ENCODE measurements at places on chromosomes 2 and 18. TPM values are rescaled to one million over a fixed set of nuclear protein-coding genes. Genes with fewer than 3 reads are reported as not detected.

Gene PJVK
- 2.8 TPM for total RNA-seq

GRCh38 chr2:174076975-174077374 is 111.8 kb upstream of the SP3 start:
- no peak for DNase-seq

Gene CRYGD
- total RNA-seq = not detected

Gene ARHGAP28
- 26.0 TPM for total RNA-seq

Gene DSC3
- total RNA-seq = 67.4 TPM

DNA sequence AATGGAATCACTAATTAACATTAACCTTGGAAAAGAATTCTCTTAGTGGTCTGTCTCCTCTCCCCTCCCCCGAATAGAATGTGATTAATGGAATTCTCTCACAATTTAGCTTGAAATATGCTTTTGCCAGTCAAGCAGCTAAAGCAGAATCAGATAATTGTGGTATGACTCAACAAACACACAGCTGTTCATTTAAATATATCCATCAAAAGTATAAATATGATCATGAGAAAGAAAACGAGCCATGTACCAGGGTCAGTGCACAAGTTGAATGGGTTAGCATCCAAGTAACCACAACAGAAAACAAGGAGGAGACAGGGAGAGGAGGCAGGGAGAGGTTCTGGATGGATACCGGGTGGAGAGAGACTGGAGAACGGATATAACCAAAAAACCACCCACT is 66.9 kb downstream of the ACVR1 start:
- DNase-seq = no peak

GRCh38 chr2:227614246-227614645 is 394 bp downstream of the SCYGR3 start:
- DNase-seq = no peak

GRCh38 chr2:25251422-25252273 is 83.3 kb upstream of the POMC start:
- no peak for DNase-seq

DNA sequence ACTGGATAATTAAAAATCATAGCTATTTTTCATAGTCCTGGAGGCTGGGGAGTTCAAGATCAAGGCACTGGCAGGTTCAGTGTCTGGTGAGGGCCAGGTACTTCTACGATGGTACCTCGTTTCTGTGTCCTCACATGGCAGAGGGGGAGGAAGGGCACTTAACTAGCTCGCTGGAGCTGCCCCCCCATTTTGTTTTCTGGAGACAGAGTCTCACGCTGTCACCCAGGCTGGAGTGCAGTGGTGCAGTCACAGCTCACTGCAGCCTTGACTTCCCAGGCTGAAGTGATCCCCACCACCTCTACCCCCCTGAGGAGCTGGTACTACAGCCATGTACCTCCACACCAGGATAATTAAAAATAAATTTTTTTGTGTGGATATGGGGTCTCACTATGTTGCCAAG is 40.3 kb downstream of the ASB1 start:
- DNase-seq = no peak

DNA sequence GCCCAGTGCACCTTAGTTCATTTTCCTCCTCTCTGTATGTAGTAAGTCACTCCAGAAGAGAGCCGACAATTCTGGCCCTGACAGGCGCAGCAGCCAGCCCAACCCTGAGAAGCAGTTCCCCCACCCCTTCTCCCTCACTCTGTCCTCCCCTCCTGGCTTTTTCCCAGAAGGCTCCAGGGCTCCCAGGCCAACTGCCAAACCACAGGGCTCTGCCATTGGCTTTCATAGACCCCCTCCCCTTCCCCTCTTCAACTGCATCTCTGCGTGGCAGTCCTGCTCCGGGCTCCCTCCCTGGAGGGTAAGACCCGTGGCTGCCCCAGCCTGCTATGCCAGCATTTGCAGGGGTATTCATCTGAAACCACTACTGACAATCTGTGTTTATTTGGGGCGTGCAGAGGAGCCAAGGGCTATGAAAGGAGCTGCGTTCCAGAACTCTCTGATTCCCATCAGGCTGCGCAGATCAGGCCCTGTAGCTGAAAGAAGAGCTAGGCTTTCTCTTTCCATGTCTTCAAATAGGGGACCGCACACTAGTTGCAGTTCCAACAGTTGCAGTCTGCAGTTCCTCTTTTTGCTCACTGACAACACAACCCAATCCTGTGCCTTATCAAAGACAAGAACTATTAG is 388.6 kb upstream of the TNP1 start:
- peak; percentile 99 for DNase-seq

DNA sequence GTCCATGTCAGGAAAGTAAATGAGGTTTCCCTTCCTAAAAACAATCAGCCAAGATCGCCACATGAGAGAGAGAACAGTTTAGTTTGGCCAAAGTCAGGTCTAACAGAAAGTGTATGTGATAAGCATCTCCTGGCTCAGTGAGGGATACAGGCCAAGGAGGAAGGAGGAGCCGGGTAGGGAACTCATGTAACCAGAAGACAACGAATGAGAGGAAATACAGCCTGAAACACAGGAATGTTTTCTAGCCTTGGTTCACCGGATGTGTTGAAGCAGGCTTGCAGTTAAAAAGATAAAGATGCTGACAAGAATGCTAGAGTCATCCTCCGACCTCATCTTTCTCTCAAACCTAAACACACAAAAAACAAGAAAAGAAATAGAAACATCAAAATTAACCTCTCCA is 283.9 kb upstream of the SIX2 start:
- no peak for DNase-seq

- no peak for DNase-seq
These were observed 50.2 kb upstream of the KCNE4 start for GRCh38 chr2:223001797-223002175.

- no peak for DNase-seq
These were observed 90.9 kb downstream of the MYCN start for GRCh38 chr2:16031058-16031847.

- no peak for DNase-seq
These were observed 5.6 kb downstream of the RPL31 start for GRCh38 chr2:101007415-101008345.

DNA sequence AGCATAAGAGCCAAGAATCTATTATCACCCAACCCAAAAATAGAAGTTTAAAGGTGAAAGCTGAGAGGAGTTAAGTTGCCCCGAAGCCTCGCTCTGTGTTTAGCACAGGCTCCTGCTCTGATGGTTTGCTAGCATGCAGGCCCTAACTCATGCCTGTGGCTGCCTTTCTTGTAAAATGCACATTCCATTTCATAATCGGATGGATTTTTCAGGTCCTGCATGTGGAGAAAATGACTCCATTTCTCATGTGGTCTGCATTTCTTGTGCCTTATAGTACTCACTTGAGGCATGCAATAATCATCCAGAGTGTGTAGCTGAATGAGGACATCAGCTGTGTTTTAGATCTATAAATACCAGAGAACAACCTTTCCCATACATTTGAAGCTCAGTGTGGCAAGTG is 381.8 kb downstream of the CPS1 start:
- DNase-seq = peak; percentile 17

Gene CABYR
- 0.41 TPM for total RNA-seq

Gene RNF144A
- total RNA-seq = 25.5 TPM

GRCh38 chr2:163455815-163456214 is 280.0 kb downstream of the FIGN start:
- no peak for DNase-seq

GRCh38 chr2:70024284-70024683 is 62.9 kb upstream of the ASPRV1 start:
- DNase-seq = peak; percentile 30

DNA sequence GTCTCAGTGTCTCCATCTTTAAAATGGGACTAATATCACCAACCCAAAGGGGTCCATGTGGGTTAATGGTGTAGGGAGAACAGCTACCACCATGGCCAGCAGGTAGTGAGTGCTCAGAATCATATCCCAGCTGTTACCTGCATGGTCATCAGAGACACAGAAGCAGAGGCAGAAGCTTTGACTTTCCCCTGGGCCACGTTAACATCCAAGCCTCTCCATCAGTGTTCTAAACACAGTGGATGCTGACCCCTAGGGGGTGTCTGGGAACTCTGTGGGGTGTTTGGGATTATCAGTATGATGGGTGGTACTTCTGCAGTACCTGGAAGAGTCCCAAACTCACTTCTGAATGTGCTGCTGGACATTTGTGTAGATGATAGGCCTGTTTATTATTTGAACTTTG is 93.6 kb downstream of the GYPC start:
- no peak for DNase-seq

DNA sequence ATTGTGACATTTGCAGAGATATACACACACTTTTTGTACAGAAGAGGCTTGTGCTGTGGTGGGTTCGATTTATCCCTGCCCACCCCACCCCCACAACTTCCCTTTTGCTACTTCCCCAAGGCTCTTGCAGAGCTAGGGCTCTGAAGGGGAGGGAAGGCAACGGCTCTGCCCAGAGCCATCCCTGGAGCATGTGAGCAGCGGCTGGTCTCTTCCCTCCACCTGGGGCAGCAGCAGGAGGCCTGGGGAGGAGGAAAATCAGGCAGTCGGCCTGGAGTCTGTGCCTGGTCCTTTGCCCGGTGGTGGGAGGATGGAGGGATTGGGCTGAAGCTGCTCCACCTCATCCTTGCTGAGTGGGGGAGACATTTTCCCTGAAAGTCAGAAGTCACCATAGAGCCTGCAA is 40.0 kb downstream of the STEAP3 start:
- DNase-seq = no peak

DNA sequence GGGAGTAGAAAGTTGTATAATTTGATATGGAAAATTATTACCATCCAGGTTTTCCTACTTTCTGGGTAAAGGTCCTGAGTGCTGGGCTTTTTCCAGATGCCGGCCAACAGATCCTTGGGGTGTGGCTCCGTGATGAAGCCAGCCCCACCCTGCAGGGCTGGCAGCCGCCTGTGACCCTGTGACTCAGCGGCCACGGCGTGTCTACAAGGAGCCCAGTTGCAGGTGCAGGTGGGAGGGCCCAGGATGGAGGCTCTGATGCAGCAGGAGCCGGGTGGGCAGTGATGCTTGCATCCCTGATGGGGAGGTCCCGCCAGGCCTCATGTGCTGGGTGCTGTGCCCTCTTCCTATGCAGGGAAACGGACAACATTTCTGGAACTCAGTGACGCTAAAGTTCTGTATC is 96.0 kb upstream of the ALKAL2 start:
- DNase-seq = no peak

Gene POTEI
- total RNA-seq = 0.21 TPM

All from tongue (tissue), 3 donors.